Coronary artery (tissue), 2 donors: ENCODE measurements at places on chromosomes 5 and 9.

GRCh38 chr5:136120529-136120928, 12.1 kb upstream of the SMAD5 start:
- DNase-seq: no peak

DNA sequence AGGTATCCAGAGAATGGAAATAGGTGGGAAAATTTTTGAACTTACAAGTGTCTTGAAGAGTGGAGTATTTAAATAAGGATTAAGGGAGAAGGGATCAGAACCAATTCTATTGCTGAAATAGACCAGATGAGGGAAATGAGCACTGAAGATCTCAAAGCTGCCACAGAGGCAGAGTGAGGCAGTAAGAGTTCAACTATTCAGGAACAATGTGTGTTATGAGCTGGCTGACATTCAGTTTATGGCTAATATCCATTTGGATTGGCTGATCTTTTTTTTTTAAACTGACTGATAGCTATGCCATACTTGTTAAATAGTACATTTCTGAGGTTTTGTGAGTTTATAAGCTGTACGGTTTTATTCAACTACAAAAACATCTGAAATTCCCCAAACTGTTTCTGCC, 95.3 kb upstream of the GNA14 start:
- no peak for DNase-seq

- DNase-seq: no peak
Measured at GRCh38 chr9:81076131-81076530, 613.2 kb downstream of the TLE1 start.

DNA sequence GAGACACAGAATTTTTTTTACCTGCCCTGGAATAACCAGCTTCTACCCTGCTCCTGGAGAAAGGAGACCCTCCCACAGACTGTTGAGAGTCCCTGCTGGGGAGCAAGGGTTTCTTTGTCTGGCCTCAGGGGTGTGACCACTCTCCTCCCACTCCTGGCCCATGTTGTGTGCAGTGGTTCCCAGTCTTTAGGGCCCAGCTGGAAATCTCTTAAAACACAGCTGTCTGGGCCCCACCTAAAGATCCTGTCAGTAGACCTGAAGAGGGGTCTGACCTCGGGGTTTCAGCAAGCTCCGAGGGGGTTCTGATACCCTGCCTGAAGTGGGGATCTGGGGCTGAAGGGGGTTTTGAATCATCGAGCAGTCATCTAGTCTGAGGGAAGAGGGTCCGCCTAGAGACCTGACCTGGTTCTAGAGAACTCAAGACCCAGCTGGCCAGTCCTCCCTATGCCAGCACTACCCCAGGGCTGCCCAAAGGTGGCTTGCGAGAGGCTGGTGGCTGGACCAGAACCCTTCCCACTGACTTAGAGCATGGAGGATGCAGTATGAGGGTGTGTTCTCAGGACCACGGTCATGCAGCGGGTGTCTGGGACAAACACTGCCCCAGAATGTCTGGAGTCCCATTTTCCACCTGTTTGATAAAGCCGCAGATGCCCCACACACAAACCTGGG, 8.1 kb upstream of the UNC5A start:
- no peak for DNase-seq

- no peak for DNase-seq
Measured at GRCh38 chr9:77156646-77157371, 20.5 kb upstream of the VPS13A start.

- DNase-seq: no peak
Measured at GRCh38 chr5:111238431-111239225, 14.4 kb downstream of the CAMK4 start.

DNA sequence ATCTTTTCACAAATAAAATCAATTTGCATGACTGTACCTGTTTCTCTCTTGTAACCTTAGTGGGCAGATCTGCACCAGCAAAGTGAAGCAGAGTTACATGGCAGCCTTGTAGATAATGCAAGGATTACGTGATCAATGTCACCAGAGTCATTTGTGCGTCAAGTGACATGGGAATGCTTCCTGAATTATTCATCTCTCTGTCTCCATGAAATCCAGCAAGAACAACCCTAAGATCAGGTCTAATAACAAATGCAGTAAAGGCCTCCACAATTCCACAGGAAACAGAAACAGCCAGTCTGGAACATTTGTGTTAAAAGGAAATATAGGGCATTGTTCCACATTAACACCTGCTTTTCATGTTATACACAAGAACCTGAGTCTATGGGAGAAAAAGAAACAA, 7.8 kb downstream of the GZMA start:
- DNase-seq: no peak

DNA sequence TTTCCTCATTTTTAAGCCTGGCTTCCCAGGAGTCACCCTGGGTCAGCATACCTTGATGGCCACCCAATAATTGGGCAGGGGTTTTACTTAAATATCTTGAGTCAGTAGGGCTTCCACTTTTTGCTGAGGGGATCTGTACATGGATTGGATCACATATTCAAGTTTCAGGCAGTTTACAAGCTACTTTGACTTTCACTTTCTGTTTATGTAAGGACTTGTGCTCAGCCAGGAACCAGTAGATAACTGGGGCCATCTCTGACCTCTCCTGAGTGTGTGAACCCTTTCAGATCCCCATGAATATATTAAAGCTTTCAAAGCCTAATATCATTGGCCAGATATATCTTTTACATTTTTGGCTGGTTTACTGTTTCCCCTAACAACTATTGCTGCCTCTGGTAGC, 45.1 kb downstream of the SLCO6A1 start:
- no peak for DNase-seq

GRCh38 chr9:37919956-37920335, 16.0 kb upstream of the SLC25A51 start:
- DNase-seq: no peak

DNA sequence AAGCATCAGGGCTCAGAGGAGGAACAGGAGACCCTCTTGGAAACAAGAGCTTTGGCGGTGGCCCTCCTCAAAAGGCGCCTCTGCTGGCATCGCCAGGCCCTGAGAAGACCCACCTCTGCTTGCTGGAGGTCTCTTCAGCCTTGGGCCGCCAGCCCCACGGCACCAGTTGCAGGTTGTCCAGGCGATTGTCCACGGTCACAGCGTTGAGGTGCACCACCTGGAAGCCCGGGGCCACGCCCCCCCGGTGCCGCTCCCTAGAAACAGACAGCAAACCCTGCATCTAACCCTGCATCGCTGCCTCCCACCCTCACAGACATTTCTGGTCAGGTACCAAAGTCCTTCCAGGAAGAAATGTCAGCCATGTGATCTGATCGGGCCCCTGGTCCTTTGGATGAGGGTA, 3.5 kb downstream of the ZMYND19 start:
- DNase-seq: no peak

- no peak for DNase-seq
Measured at GRCh38 chr5:82222597-82223574, 55.3 kb downstream of the RPS23 start.

DNA sequence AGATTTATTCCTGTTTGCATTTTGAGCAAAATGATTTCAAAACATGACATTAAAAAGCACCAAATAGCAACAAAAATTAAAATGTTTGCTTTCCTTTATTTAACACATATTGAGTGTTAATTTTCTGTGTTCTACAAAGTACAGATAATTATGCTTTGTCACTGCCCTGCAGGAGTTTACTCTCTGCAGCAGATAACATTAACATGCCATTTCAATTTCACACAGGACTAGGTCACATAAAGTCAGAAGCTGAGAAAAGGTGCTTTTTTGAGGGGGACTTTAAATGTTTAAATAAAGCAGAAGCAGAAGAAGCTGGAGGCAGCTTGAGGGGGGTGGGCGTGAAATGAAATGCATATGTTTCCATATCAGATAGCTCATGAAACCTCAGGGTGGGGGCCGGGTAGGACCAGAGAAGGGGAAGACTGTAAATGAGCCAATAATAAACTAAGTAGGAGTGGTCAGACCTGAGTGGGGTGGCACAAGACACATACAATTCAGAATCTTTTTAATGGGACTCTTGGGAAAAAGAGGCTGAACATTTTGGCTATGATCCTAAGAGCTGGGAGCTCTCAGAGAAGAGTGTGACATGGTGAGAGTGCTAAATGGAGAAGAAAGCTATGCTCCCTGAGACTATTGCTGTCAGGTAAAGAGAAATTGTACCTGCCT, 387.5 kb downstream of the FAM170A start:
- no peak for DNase-seq

- no peak for DNase-seq
Measured at GRCh38 chr5:72440207-72440638, 67.0 kb downstream of the ZNF366 start.

DNA sequence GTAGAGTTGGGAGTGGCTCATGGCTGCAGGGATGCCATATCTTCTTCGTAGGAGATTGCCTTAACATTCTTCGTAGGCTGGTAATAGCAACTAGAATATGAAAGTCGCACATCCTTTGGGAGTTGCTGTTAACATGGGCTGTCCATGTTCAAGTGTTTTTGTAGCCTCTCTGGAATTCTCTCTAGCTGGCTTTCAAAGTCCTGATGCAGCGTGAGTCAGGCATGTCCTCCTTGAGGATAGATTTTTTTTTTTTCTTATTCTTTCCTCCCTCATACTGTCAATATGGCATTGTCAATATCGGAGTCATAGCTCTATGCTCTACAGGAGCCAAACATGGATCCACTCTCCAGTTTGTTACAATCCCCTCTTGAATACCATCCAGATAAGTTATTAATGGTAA, 494.8 kb upstream of the WWC1 start:
- DNase-seq: no peak

GRCh38 chr5:51072937-51073336, 310.3 kb upstream of the ISL1 start:
- DNase-seq: no peak

GRCh38 chr9:130411566-130411915, 33.2 kb upstream of the ASS1 start:
- DNase-seq: no peak
